Activated CD8-positive, alpha-beta memory T cell treated with anti-CD3 and anti-CD28 coated beads for 4 hours (primary cell): ENCODE measurements at places on chromosomes 16 and 17.

GRCh38 chr17:35870906-35871819 is 2.5 kb upstream of the HEATR9 start:
- DNase-seq: no peak

DNA sequence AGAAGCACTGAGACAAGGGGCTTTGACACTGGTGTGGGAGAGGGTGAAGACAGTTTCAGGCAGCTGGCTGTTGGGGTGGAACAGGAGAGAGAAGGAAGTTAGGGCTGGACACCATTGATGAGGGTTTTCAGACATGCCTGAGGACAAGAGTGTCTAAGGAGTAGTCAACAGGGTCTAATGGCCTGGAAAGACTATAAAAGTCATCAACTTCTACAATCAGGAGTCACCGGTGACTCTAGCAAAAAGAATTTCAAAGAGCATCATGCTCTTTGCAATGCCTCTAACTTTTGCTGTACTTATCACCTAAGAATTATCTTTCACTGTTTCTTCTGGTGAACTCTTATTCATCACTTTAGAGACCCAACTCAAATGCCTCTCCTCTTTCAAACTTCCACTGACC is 213.9 kb downstream of the C16orf78 start:
- no peak for DNase-seq

- DNase-seq: no peak
These were observed 1.1 kb upstream of the CAPN15 start for GRCh38 chr16:526181-527014.

- DNase-seq: no peak
These were observed 1.4 kb downstream of the WIPI1 start for GRCh38 chr17:68455901-68456338.

DNA sequence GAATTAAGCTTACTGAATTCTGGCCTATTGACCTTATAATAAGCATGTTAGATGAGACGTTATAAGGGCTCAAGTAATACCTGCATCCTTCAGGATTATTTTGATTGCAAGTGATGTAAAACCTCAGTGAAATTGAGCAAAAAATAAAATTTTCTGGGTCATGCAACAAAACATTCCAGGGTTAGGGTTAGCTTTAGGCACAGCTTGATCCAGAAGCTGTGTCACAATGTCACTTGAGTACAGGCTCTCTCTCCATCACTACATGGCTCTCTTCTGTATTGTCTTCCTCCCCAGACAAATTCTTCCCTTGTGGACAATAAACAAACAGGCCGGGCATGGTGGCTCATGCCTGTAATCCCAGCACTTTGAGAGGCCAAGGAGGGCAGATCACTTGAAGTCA is 3.6 kb upstream of the NUP93 start:
- DNase-seq: no peak

- DNase-seq: no peak
These were observed 975.7 kb upstream of the RBFOX1 start for GRCh38 chr16:6356911-6357310.

- no peak for DNase-seq
These were observed 1.2 kb downstream of the NFATC3 start for GRCh38 chr16:68086336-68086841.

DNA sequence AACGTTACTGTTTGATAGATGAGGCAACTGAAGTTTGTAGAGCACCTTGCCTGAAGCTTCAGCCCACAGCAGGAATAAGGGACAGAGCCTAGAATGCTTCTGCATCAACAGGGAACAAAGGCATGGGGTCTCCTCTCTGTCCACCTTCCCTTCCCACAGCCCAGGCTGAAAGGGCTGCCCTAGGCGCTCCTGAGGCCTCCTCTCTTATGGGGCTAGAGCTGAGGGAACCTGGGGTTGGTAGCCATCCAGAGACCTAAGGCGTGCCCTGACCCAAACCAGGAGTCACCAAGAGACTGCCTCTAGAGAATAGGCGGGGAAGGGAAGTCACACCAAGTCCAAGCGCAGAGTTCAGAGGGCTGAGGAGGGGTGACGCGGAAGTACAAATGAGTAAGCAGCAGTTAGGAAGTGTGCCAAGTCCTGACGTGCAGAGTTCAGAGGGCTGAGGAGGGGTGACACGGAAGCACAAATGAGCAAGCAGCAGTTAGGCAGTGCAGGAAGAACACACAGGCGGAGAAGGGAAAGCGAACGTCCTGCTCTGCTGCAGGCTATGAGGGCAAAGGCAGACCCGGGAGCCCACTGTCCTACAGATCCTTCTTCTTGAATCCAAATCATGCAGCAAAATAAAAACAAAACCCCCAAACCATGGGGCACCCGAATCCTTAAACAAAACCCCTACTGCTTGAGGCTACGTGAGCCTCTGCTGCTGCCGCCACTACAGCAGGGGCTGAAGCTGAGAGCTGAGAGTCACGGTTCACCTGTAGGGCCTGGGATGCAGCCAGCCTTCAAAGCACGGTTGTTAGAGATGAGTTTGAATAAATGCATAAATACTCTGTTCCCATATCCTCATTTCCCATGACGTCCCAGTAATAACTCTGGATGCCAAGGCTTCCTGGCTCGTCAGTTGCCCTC is 2.7 kb upstream of the SPG7 start:
- DNase-seq: peak; percentile 84

DNA sequence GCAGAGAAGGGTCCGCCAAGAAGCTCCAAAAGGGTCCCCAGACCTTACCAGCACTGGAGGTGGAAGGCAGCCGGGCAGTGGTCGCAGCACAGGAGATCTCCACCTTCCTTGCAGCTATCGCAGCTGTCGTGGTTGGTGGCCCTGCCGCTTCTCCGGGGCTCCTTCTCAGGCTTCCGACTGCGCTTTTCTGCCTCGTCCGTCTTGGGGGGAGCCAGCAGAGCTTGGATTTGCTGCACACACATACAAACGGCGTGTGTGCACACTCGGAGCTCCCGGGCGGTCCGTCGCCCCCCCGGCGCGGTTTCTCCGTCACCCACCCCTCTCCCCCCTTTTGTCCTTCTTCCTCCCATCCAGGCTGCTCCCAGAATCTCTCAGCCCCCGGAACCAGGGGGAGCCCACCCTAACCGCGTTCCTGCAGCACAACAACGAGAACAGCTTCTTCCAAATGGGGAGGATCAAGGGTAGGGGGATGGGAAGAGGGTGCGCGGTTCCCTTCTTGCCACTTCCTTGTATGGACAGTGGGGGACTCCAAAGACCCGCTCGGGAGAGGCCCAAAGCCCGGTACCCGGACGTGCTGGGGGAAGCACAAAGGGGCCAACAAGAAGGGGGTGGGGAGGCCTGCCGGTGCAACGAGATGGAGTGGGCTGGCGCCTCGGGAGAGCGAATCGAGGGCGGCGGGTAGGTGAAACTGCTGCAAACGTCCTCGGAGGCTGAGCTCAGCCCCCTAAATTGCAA is 1.1 kb downstream of the PHF12 start:
- DNase-seq: peak; percentile 21

DNA sequence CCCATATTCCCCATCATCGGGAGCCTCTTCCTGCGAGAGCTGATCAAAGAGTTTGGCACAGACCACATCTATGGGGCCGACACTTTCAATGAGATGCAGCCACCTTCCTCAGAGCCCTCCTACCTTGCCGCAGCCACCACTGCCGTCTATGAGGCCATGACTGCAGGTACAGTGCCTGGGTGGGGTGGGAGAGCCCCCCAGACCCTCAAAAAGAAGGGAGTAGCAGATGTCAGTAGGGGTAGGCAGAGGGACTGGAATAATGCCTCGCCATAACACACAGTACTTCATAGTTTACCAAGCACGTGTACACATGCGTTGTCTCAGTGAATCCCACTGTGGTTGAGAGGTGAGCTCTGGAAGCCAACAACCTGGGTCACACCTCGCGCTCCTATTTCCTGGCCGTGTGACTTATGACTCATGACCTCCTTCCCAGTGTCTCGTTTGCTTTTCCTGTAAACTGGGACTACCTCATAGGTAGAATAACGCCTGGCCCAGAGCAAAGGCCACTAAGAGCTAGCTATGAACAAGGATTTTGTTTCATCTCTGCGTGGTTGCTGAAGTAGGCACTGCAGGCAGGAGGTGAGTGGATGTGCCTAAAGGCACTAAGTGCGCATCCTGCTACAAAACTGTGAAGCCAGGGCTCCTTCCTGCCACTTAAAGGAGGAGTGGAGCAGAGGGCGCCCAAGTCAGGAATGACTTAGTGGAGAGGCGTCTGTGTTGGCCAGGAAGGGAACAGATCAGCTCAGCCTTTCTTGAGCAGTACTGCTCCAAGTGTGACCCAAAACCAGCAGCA is 5.2 kb downstream of the NAGLU start:
- no peak for DNase-seq

DNA sequence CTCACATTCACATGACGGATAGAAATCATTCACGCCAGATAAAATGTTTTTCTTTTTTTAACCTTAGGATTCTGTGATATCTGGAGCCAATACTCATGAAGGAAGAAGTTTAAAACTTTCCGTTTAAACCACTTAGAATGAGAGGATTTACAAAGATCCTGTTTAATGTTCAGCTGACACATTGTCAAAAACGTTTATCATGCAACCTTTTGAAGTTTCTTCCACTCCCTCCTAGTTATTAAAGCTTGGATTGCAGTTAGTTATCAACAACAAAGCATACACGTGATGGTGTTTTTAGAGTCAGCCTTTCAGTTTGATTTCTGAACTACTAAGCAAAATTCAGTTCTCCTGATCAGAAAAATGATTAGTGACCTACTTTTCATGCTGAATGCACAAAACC is 143.3 kb upstream of the AXIN2 start:
- no peak for DNase-seq

DNA sequence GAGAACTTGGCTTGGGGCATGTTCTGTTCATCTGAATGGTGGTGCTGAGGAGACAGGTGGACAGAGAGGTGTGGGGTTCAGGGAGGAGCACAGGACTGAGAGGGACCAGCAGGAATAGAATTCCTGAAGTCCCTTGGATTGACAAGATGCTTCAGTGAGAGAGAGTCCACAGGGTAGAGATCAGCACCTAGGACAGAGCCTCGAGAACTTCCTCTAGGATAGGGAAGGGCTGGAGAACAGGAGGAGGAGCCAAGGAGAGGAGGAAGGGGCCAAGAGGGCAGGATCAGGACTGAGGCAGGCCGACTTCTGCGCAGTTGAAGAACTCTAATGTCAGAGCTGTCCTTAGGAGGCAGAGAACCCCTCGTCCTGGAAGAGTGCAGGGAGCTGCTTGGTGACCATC is 138.4 kb downstream of the PRKCB start:
- DNase-seq: no peak

- DNase-seq: no peak
These were observed 17.2 kb upstream of the CACNG4 start for GRCh38 chr17:66947311-66947710.

DNA sequence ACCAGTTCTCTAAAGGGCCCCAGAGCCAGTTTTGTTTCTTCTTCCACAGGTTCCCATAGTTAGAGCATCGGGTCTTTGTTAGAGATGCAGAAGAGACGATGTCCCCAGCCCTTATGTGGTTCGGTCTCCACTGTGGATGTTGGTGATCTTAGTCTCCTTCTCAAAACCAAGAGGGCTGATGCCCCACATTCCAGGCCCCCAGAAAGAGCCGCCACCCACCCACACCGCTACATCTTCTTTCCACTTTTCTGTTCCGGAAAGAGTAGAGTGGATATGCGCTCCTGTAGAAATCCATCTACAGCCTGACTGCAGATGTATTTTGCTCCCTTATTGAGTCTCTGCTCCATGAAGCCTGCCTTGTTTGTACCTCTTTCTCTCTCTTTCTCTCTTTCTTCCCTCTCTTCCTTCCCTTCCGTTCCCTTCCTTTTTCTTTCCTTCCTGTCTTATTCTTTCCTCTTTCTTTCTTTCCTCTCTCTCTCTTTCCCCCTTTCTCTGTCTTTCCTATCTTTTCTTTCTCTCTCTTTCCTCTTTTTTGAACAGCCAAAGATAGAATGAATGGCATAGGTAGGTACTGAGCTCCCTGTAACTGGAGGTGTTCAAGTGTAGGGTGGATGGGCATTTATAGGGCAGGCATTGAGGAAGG is 224.3 kb downstream of the SEC14L1 start:
- DNase-seq: no peak

DNA sequence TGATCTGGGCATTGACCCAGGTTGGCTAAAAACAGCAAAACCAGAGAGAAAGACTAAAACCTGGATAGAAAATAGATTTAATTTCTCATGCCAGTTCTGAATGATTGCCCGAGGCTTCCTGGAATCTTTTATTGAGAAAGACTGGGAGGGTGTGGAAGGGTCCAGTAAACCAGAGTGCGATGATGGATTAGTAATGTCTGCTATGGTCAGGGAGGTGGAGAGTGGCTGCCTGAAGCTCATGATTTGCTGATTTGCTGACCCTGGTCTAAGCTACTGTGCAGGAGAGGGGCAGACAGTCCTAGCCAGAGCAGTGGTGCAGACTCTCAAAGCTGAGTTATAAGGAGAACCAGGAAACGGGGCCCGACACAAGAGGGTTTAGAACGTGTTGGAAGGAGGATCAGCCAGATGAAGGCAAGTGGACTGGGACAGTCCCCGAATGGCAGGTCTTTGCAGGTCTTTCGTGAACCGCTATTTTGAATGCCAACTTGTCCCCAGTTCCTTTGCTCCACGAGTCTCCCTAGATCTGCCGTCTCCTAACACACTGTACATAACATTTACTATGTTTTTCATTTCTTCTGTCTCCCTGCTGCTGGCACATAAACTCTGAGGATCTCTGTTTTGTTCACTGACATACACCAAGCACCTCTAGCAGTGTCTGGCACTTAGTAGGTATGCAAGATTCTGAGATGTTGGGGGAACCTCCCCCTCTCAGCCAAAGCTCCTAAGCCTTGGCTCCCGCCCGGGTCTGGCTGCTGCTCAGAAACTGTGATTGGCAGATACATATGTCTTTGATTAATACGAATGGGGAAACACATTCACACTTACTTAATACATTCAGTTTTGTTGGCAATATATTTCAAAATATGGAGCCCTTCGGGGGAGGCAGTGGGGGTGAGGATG is 237.3 kb upstream of the TNRC6C start:
- no peak for DNase-seq

DNA sequence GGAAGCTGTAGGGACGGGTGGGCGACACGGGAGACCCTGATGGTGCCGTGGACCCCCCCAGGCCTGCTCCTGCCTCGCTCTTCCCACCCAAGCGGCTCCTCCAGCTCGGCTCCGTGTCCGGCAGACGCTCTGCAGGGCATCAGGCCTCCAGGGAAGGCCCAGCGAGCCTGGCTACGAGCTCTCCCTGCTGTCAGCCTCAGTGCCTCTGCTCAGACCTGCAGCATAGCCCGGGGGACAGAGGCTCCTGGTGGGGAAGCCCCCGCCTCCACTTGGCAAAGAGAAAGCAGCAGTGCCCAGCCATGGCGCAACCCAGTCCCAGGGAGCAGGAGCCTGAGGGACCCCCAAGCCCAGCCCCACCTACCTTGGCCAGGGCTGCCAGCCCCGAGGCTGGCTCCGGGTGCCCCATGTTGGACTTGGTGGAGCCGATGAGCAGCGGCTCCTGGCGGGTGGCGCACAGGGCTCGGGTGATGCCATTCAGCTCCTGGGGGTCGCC is 5.9 kb downstream of the FASN start:
- DNase-seq: no peak

DNA sequence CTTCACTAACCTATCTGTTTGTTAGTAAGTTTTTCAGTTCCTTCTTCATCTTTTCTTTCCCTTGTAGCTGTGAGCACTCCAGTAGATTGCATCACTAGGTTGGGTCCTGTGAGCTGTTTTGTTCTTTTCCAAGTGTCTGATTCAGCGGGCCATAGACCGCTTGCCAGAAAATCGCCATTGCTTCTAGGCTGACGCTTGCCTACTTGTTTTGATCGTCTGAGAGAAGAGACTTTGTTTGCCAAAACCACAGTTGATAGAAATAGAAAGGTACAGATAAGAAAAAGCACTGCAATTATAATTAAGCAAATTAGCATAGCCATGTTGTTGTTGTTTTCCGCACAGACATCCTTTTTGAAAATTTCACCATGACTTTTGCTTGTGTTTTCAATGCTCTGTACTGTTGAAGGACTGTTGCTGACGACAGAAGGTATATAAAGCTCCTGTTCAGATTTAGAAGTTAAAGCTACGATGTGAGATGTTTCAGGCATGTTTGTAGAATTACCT is 3.1 kb downstream of the EVI2A start:
- DNase-seq: peak; percentile 22
